Hepatocyte (in vitro differentiated cells): ENCODE measurements at places on chromosomes 5 and 9. TPM values are rescaled to one million over a fixed set of nuclear protein-coding genes. Genes with fewer than 3 reads are reported as not detected.

ELAVL2 gene
- total RNA-seq, result 0.24 and 0.93 TPM in 2 replicates

TMEFF1 gene
- total RNA-seq, result 8.7 and 13.7 TPM in 2 replicates

FAM78A gene
- 0.27 and 0.52 TPM in 2 replicates for total RNA-seq

TSLP gene
- total RNA-seq, result 0.07 and 0.08 TPM in 2 replicates

PTPN3 gene
- 11.8 and 12.1 TPM in 2 replicates for total RNA-seq

GRCh38 chr5:158777647-158778350, 321.9 kb downstream of the EBF1 start:
- H3K36me3 ChIP-seq, result no peaks in the 10 kb centered on the region
- H3K27me3 ChIP-seq, result no peaks in the 10 kb centered on the region
- peaks cover 22% of the 10 kb centered on the region for H3K4me1 ChIP-seq

DNA sequence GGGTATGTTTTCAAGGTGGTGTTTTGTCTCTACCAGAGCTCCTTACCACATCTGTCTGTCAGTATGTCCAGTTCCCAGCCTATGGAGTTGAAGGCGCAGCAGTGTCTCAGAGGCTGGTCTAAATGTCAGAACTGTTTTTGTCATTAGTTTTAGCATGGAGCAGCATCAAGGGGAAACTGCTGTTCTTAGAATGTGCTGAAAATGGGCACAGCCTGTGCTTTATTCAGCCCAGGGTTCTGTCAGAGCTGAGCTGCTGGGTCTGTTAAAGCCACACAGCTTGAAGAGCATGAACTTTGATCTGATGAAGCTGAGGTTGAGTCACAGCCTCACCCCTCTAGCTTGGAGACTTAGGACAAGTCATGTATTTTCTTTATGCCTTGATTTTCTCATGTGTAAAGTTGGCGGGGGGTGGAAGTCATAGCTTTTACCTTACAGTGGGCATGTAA, 71.9 kb downstream of the RALGPS1 start:
- no peak overlapping the region for H3K4me3 ChIP-seq
- DNase-seq, result peak; percentile 24
- H3K4me1 ChIP-seq, result peaks cover 8% of the 10 kb centered on the region
- no peaks in the 10 kb centered on the region for H3K36me3 ChIP-seq

DNA sequence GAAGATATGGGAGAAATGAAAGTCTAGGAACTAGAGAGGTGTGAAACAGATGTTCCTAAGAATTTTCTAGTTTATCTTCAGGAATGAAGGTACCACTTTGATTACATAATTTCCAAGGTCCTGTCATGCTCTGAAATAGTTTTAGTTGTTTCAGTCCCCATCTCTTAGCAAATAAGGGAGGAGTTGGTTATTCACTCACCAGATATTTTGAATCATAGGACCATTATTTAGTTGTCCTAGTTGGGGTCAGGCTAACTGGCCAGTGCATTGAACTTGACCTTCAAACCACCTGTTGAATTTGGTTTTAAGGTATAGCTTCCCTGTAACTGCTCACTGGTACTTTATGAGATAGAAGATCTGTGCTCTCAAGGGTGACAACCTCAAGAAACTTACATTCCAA, 53.9 kb upstream of the TNFAIP8 start:
- peaks cover 27% of the 10 kb centered on the region for H3K4me1 ChIP-seq
- no peaks in the 10 kb centered on the region for H3K27me3 ChIP-seq
- H3K36me3 ChIP-seq, result no peaks in the 10 kb centered on the region
- no peak for DNase-seq
- peak overlapping the region; percentile 84 for H3K27ac ChIP-seq

DNA sequence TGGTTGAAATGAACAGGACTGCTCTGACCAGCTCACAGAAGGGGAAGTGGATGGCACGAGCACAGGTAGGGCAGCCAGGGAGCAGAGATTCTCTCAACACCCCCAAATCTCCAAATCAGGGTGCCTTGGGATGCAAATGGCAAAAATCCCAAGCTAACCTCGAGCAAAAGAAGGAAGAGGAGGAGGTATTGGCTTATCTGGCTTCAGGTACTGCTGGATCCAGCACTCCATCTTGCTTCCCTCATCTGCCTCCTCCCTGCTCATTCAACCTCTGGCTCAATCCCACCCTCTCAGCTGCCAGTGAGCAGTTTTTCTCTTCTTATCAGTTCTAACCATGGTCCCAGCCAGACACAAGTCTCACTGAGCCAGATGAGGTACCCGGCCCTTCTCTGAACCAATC, 41.6 kb upstream of the GGTA1 start:
- H3K27ac ChIP-seq, result no peak overlapping the region
- no peak overlapping the region for H3K4me3 ChIP-seq
- no peaks in the 10 kb centered on the region for H3K36me3 ChIP-seq
- H3K4me1 ChIP-seq, result no peaks in the 10 kb centered on the region
- DNase-seq, result no peak
- H3K27me3 ChIP-seq, result no peaks in the 10 kb centered on the region

DNA sequence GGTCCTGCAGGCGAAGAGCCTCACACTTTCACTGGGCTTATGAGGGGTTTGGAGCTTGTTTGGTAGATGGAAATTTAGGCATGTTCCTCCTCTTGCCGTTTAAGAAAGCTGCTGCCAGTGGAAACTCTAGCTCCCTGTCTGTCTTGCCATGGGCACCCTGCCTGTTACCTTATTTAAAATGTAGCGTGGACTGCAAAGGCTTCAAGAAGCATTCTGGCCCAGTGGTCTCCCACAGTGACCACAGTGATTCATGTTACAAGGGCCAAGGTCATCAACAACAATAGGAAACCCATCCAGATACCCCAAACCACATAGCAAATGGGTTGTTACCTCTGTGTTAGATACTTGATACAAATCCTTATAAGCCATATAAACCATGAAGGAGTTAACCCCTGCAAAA, 96.6 kb downstream of the DPYSL3 start:
- no peak overlapping the region for H3K27ac ChIP-seq
- peaks cover 10% of the 10 kb centered on the region for H3K4me1 ChIP-seq
- no peak for DNase-seq
- no peaks in the 10 kb centered on the region for H3K27me3 ChIP-seq
- H3K4me3 ChIP-seq, result no peak overlapping the region

GRCh38 chr5:174528821-174529544, 195.4 kb upstream of the MSX2 start:
- no peaks in the 10 kb centered on the region for H3K27me3 ChIP-seq
- H3K36me3 ChIP-seq, result no peaks in the 10 kb centered on the region
- no peak overlapping the region for H3K4me3 ChIP-seq
- DNase-seq, result no peak
- no peak overlapping the region for H3K27ac ChIP-seq
- peaks cover 19% of the 10 kb centered on the region for H3K4me1 ChIP-seq

DNA sequence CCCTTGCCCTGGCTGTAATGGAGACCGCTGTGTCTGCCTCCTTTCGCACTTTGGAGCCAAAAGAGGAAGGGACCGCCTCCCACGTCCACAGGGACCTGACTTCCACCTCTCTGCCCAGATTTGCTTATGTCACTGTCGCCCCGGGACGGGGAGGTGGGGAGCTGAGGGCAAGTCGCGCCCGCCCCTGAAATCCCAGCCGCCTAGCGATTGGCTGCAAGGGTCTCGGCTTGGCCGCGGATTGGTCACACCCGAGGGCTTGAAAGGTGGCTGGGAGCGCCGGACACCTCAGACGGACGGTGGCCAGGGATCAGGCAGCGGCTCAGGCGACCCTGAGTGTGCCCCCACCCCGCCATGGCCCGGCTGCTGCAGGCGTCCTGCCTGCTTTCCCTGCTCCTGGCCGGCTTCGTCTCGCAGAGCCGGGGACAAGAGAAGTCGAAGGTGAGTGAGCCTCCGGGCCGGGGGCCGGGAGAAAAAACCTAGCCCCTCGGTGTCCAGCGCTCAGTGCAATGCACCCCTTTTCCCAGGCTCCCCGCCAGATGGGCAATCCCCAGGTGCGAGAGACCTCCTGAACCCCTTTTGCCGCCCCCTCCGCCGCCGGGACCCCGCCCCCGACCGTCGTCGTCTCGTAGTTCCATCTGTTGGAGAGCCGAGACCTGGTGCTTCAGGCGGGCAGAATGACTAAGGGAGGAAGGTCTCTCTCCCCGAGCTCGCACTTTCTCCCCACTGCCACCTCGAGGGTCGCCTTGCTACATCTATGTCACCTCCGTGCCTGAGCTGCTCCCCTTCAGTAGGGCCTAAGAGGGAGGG, at the start of gene GPX3:
TSS of gene GPX3 (plus strand) at position 288 of the 807 bp plus-strand sequence. CDS start at position 352, 64 bp downstream.
- peak within 1 kb of the TSS; percentile 53 for H3K4me3 ChIP-seq
- DNase-seq, result peak; percentile 84
- H3K36me3 ChIP-seq, result no peaks in the 10 kb centered on the region
- no peaks in the 10 kb centered on the region for H3K4me1 ChIP-seq
- no peak within 1 kb of the TSS for H3K27ac ChIP-seq

GRCh38 chr5:144598451-144599068, 427.9 kb downstream of the KCTD16 start:
- no peaks in the 10 kb centered on the region for H3K4me1 ChIP-seq
- no peaks in the 10 kb centered on the region for H3K27me3 ChIP-seq
- DNase-seq, result no peak
- no peak overlapping the region for H3K4me3 ChIP-seq

GRCh38 chr9:35272989-35273388, 111.2 kb downstream of the UNC13B start:
- H3K27me3 ChIP-seq, result no peaks in the 10 kb centered on the region
- DNase-seq, result no peak
- H3K4me3 ChIP-seq, result no peak overlapping the region
- H3K36me3 ChIP-seq, result no peaks in the 10 kb centered on the region

GRCh38 chr5:161286066-161286655, 260.4 kb downstream of the GABRB2 start:
- H3K27ac ChIP-seq, result no peak overlapping the region
- no peak overlapping the region for H3K4me3 ChIP-seq
- no peaks in the 10 kb centered on the region for H3K36me3 ChIP-seq

DNA sequence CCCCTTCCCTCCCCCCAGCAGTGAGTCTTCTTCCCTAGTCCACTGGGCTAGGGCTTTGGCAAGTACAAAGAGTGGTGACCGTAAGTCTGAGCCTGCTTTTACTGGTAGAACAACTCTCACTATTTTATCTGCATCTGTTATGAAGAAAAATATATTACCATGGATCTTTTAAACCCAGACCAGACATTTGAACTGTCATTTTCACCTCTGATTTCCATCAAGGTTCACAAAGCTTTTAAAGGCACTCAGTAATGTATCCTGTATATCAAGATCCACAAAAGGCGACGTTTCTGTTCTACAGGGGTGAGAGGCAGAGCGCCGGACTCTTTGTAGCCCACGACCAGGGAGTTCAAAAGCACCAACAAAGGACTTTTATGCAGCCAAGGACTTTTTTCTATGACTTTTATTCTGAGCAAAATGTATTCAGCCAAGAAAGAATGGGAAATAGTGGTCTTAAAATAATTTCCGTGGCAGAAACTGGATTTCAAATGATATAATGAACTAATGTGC, 388.3 kb downstream of the ANXA1 start:
- no peaks in the 10 kb centered on the region for H3K27me3 ChIP-seq
- no peak for DNase-seq
- no peaks in the 10 kb centered on the region for H3K4me1 ChIP-seq
- H3K36me3 ChIP-seq, result no peaks in the 10 kb centered on the region

- peak; percentile 61 for DNase-seq
- H3K27me3 ChIP-seq, result peaks cover 78% of the 10 kb centered on the region
- no peaks in the 10 kb centered on the region for H3K36me3 ChIP-seq
- no peak within 1 kb of the TSS for H3K4me3 ChIP-seq
Observed at GRCh38 chr5:71719063-71719964, at the start of gene CARTPT. CARTPT (plus strand) TSS chr5:71719275; CDS start chr5:71719294, 19 bp downstream.

- no peak overlapping the region for H3K4me3 ChIP-seq
- H3K27me3 ChIP-seq, result no peaks in the 10 kb centered on the region
- H3K27ac ChIP-seq, result no peak overlapping the region
- H3K4me1 ChIP-seq, result no peaks in the 10 kb centered on the region
- H3K36me3 ChIP-seq, result no peaks in the 10 kb centered on the region
Observed at GRCh38 chr5:144731786-144732185, 561.1 kb downstream of the KCTD16 start.

GRCh38 chr9:36036253-36036779, 397 bp upstream of the RECK start:
- no peaks in the 10 kb centered on the region for H3K4me1 ChIP-seq
- H3K27ac ChIP-seq, result no peak overlapping the region
- peaks cover 3% of the 10 kb centered on the region for H3K27me3 ChIP-seq
- no peaks in the 10 kb centered on the region for H3K36me3 ChIP-seq

GRCh38 chr9:129435291-129435690, 185.6 kb downstream of the C9orf50 start:
- no peak for DNase-seq
- H3K36me3 ChIP-seq, result no peaks in the 10 kb centered on the region
- H3K27me3 ChIP-seq, result peaks cover 15% of the 10 kb centered on the region
- H3K4me1 ChIP-seq, result peaks cover 15% of the 10 kb centered on the region
- no peak overlapping the region for H3K27ac ChIP-seq

DNA sequence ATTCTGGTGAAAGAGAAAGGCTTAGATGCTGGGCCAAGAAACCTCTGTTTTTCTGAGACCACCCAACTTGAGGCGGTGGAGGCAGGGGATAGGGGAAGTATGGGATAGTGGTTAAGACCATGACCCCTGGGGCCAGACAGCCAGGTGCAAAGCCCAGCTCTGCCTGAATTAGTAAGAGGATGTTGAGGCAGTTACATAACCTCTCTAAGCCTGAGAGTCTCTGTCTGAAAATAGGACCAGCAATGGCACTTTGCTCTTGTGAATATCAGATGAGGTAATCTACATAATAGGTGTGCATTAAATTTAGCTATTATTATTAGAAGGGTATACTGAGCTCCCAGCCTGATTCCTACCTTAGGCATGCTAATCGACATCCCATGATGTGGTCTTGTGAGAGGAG, 68.2 kb downstream of the DOCK2 start:
- no peak for DNase-seq
- no peaks in the 10 kb centered on the region for H3K27me3 ChIP-seq
- no peak overlapping the region for H3K4me3 ChIP-seq
- H3K27ac ChIP-seq, result no peak overlapping the region
- no peaks in the 10 kb centered on the region for H3K36me3 ChIP-seq

GRCh38 chr5:30663536-30663935, 530.0 kb upstream of the CDH6 start:
- H3K27ac ChIP-seq, result no peak overlapping the region
- H3K4me3 ChIP-seq, result no peak overlapping the region
- DNase-seq, result no peak
- H3K36me3 ChIP-seq, result no peaks in the 10 kb centered on the region
- no peaks in the 10 kb centered on the region for H3K4me1 ChIP-seq

DNA sequence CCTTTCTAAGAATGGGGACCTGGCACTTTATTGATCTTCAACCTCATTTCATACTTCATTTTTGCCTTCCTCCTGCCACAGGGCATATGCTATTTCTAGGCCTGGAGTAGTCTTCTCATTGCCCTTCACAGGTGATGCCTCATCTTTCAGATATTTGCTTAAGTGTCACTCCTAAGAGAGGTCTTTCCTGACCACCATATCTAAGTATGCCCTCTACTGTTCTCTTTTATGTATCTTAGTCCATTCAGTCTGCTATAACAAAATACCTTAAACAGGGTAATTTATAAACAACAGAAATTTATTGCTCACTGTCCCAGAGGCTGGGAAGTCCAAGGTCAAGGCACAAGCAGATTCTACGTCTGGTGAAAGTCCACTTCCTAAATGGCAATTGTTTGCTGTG, 99.1 kb downstream of the ADAMTS6 start:
- H3K27ac ChIP-seq, result no peak overlapping the region
- H3K4me3 ChIP-seq, result no peak overlapping the region
- no peaks in the 10 kb centered on the region for H3K27me3 ChIP-seq
- H3K36me3 ChIP-seq, result no peaks in the 10 kb centered on the region
- no peak for DNase-seq
